ENCODE measurements at places on chromosomes 12 and 14. TPM values are rescaled to one million over a fixed set of nuclear protein-coding genes. Genes with fewer than 3 reads are reported as not detected.
A peak's percentile ranks its signal among the peaks of the same experiment; 100 is the strongest.

The KCNA1 gene
- 0.13 TPM for total RNA-seq

The ST8SIA1 gene
- 1.5 TPM for total RNA-seq

The TAS2R10 gene
- total RNA-seq, result 0.30 TPM

The DLGAP5 gene
- 0.08 TPM for total RNA-seq

The PTPRO gene
- total RNA-seq, result 1.2 TPM

The HVCN1 gene
- 3.5 TPM for total RNA-seq

The FOXA1 gene
- not detected for total RNA-seq

The TAMALIN gene
- total RNA-seq, result 27.5 TPM

The PLEKHH1 gene
- total RNA-seq, result 2.6 TPM

The HCAR2 gene
- 0.59 TPM for total RNA-seq

The LTBR gene
- 29.4 TPM for total RNA-seq

The IL22 gene
- not detected for total RNA-seq

The SERPINA1 gene
- total RNA-seq, result 6.0 TPM

DNA sequence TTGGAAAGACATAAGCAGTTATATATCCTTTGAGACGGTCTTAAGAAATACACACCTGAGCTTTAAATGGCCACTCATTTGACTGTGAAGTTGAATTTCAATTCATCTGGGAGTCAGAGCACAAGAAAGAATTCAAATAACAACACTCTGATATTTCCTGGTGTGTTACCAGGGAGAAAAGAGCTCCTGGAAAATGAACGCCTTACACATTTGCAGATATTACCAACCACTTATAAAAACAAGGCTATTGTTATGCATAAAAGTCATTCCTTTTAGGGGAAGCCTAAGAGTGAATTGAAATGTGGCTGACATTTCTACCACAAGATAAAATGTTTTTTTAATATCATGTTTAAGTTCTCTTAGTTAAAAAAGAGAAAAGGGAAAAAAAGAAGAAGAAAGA is 229.2 kb upstream of the PLEKHG7 start:
- DNase-seq, result no peak

DNA sequence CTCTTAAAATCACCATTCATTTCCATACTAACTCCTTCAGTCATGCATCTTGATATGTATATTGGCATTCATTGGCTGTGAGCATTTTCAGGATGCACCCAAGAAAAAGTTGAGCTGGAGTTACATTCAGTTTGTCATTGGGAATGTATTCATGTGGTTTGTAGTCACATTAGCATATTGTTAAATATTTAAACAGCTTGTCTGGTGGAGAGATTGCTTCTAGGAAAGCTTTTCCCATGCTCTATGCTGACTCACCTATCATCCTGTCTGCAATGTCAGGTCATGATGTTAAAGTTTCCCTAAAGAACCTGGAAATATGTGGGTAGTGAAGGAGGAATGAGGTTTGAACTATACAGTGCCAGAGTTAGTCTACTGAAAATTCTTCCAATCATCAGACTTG is 583.6 kb downstream of the GALC start:
- no peak for DNase-seq

DNA sequence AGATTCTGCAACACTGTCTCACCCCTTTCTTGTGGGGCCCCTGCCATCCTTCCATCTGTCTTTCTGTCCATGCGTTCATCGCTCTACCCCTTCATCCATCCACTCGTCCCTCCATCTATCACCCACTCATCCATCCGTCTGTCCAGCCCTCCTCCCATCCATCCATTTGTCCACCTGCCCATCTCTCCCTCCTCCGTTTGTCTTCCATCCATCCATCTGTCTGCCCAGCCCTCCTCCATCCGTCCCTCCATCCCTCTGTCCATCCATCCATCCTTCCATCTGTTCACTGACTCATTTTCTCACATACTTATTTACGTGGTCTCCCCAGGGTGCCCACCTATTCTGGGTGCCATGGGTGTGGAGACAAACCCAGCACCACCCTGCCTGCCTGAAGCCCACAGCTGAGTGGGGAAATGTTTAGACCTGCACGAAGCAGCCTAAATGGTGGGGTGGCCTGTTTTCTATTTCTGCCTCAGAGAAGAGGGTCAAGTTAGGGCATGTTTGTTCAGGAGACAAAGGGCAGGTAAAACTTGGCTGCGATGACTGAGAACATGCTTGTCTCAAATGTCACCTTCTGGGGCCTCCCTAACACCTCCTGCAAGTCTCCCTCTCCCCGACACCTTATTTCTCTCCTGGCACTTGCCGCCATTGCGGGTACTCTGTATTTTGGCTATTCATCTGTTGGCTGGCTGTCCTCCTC is 2.8 kb upstream of the SLC25A47 start:
- DNase-seq, result no peak

GRCh38 chr12:8455727-8456360 is at the start of gene CLEC6A:
Gene CLEC6A, plus strand, starts transcription at chr12:8455962. Its CDS starts 150 bp downstream, at chr12:8456112.
- no peak for DNase-seq

DNA sequence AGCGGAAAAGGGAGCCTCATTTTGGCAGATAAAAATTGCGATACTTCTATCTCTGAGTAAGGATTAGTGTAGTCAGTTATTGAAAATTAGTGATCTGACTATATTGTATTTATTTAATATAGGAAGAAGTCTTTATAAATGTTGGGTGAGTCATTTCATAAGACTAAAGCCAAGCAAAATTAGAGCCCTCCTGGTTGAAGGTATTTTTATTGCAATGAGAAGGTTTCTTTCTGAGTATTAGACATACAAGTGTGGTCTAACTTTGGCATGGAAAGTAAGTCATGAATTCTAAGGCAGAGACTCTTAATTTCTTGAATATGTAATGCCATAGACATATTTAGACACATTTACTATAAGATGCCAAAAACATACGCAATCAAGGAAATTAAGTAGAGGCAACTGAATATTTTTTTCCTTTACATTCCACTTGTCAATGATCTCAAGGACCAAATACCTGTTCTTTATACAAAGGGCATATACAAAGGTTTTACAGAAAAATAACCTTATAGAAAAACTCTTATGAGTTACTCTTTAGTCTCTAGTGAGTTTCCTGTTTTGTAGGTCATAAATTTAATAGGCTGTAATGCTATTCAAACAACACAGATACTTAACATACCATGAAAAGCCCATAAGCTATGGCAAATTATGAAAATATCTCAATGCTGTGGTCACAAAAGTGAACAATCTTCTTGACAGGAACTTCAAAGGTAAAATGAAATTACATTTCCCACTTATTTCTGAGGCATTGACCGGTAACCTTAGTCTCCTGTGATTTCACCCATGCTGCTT is 156.6 kb upstream of the BTG1 start:
- DNase-seq, result no peak

- peak; percentile 54 for DNase-seq
Observed at GRCh38 chr12:55698241-55698955, 9.3 kb downstream of the ITGA7 start.

DNA sequence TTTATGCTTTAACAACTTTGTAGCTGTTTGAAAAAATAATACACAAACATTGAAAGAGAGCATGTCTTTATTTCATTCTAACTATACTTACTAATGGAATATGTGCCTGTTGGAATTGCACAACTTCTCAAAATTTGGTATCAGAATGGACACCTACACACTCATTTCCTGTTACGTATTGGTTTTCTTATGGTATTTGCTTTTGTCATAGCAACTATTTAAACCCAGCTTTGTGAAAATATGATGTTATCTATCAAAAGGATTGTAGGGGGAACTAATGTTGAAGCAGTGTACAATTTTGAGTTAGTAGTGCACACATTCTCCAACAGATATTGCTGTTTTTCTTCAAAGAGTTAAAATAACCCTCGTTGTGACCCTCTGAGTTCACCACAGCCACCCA is 52.6 kb downstream of the RBMS2 start:
- DNase-seq, result no peak

DNA sequence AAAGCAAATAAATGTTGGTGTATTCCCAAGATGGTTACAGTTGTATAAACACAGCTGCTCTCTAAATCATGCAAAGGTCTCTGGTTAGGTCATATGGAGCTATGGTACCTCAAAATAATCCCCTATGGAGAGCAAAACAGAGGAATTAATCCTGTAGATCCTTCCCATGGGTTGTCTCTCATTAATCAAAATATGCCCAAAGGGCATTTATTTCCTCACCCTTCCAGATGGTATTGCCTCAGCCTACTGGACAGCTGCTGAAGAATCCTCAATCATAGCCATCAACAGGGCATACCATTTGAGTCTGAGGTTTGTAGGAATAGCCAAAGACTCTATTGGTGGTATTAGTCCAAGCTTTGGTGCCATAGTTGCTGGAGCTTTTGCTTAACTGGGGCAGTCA is 360.9 kb downstream of the RPL10L start:
- DNase-seq, result no peak

- DNase-seq, result no peak
Observed at GRCh38 chr12:89732522-89732921, 23.9 kb upstream of the ATP2B1 start.

- no peak for DNase-seq
Observed at GRCh38 chr12:115950959-115951358, 326.5 kb downstream of the MED13L start.

GRCh38 chr12:117318591-117318990 is 42.8 kb downstream of the NOS1 start:
- no peak for DNase-seq

GRCh38 chr12:30928356-30929244 is 2.1 kb downstream of the TSPAN11 start:
- DNase-seq, result no peak

DNA sequence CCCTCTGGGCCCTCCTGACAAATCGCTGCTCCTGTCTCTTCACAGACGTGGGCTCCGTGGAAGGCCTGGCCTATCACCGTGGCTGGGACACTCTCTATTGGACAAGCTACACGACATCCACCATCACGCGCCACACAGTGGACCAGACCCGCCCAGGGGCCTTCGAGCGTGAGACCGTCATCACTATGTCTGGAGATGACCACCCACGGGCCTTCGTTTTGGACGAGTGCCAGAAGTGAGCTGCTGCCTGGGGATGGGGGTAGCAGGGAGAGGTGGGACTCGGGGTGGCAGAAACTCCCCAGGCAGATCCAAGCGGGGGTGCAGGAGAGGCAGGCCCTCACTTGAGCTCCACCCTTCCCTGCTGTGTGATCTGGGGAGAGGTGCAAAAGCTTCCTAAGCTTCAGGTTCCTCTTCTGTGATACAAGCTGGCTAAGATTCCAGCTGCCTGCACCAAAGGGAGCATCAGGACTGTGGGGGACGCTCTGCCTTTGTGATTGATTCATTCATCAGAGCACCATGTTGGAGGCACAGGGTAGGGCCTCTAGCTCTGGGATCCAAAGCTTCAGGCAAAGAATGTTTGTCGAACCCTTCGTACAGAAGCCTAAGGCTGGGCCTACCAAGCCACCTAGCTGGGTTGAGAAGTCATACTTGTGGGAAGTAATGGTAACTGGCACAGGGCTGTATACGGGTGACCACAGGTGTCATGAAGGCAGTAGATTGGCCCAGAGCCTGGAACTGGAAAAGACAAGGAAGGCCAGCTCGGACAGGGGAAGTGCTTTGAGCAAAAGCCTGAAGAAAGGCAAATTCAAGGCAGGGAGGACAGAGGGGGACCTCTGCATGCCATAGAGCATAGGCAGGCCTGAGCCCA is 29.1 kb upstream of the NXPH4 start:
- DNase-seq, result no peak

- no peak for DNase-seq
Observed at GRCh38 chr12:49358483-49359141, 8.7 kb upstream of the SPATS2 start.

- DNase-seq, result no peak
Observed at GRCh38 chr14:55026441-55026792, 482 bp downstream of the WDHD1 start.

DNA sequence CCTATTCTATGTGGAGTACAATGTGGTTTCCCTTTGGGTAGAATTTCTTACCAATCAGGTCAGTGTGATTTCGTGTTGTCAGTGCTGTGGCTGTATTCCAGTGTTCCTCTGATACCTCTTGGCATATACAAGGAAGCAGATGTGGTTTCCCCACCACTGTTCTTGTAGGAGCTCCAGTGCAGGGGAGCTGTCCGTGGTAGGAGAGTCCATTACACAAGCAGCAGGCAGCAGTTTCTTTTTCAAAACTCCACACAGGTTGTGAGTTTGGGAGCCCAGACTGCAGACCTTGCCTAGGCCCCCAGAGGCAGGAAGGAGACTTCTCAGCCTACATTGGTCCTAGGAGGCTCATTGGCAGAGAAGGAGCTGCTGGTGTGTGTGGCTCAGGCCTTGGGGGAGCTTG is 452.8 kb downstream of the AACS start:
- DNase-seq, result no peak

- DNase-seq, result no peak
Observed at GRCh38 chr14:77364146-77364545, 12.7 kb downstream of the TMED8 start.

DNA sequence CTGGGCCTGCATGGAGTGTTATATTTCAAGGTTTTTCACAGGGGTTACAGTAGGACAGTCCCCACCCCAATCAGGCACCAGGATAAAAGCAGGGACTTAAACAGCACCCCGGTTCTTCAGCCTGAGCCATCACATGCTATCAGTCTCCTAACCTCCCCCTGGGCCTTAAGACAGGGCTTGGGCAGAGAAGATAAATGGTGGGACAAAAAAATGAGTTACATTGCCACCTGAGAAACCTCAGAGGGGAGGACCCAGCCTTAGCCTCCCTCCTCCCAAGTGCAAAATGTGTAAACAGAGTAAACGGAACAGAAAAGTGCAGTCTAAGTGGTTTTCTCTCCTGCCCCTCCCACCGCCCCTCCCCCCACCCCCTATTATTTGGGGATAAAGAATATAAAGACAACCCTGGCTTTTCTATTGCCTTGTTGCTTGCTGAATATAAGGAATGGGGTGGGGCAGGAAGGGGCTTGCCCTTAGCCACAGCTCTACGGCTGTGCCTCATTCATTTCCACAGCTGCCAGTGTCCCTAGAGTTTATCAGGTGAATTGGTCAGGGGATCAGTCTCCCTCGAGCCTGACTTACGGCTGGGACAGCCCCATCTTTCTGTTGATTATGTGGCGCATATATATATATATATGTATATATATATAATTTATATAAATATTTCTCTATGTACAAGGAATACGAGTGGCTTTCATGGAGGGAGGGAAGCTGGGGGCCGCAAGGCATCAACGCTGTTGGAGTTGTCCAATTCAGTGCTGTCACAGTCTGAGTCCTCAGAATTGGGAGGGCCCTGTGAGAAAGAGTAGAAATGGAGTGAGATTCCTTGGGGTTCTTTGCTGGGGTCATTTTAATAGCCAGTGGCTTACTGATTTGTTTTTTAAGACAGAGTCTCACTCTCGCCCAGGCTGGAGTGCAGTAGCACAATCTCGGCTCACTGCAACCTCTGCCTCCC is 18.5 kb downstream of the MAP3K12 start:
- DNase-seq, result no peak
